ENCODE measurements at places on chromosomes 13 and 19.

- no peaks in the 10 kb centered on the region for H3K27me3 ChIP-seq
- no peak for DNase-seq
Observed at GRCh38 chr13:99757756-99758459, 213.7 kb downstream of the ZIC5 start.

GRCh38 chr19:5969476-5969875 lies 8.5 kb downstream of the RANBP3 start:
- H3K4me3 ChIP-seq, result no peak overlapping the region
- peaks cover 30% of the 10 kb centered on the region for H3K4me1 ChIP-seq
- DNase-seq, result no peak
- H3K36me3 ChIP-seq, result no peaks in the 10 kb centered on the region
- H3K27ac ChIP-seq, result peak overlapping the region; percentile 76
- no peaks in the 10 kb centered on the region for H3K27me3 ChIP-seq

DNA sequence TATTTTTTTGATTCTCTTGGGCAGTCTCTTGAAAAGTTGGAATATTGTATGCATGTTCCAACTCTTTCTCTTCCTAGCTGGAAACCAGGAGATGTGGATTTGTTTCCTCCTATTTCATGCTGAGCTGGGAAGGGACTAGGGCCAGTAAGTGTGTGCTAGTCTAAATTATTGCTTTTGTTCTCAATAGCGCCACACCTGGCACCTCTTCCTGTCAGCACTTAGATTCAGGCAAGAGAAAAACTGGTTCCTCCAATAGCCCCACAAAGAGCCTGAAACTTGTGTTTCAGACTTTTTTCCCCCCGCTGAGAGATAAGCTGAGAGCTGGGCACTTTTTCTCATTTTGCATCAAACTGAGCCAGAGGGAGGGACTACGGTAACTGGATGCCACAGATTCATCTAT lies 353.4 kb downstream of the OLFM4 start:
- H3K4me3 ChIP-seq, result no peak overlapping the region
- no peaks in the 10 kb centered on the region for H3K36me3 ChIP-seq
- no peaks in the 10 kb centered on the region for H3K27me3 ChIP-seq
- DNase-seq, result no peak
- no peaks in the 10 kb centered on the region for H3K4me1 ChIP-seq

- H3K27ac ChIP-seq, result no peak overlapping the region
- peaks cover 1% of the 10 kb centered on the region for H3K4me1 ChIP-seq
- no peaks in the 10 kb centered on the region for H3K27me3 ChIP-seq
- DNase-seq, result no peak
- no peak overlapping the region for H3K4me3 ChIP-seq
Observed at GRCh38 chr19:3514930-3515329, 8.8 kb downstream of the FZR1 start.

DNA sequence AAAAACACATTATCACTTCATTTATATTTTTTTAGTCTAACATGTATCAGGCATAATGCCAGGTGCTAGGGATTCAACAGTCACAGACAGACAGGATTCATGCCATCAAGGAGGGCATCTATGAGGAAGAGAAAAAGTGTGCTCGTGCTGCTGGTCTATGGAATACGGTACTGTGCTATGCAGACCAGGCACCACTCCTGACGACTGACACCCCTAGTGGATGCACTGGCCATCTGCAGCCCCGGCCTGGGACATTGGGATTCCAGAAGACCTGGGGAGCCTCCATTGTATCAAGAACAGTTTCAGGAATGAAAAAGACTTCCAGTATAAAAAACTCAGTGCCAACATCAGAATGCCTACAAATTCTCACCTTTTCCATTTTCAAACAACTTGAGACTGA lies 94.0 kb downstream of the KLF12 start:
- no peaks in the 10 kb centered on the region for H3K27me3 ChIP-seq
- DNase-seq, result peak; percentile 28
- H3K4me1 ChIP-seq, result peaks cover 14% of the 10 kb centered on the region
- no peak overlapping the region for H3K4me3 ChIP-seq
- H3K36me3 ChIP-seq, result peaks cover 1% of the 10 kb centered on the region

DNA sequence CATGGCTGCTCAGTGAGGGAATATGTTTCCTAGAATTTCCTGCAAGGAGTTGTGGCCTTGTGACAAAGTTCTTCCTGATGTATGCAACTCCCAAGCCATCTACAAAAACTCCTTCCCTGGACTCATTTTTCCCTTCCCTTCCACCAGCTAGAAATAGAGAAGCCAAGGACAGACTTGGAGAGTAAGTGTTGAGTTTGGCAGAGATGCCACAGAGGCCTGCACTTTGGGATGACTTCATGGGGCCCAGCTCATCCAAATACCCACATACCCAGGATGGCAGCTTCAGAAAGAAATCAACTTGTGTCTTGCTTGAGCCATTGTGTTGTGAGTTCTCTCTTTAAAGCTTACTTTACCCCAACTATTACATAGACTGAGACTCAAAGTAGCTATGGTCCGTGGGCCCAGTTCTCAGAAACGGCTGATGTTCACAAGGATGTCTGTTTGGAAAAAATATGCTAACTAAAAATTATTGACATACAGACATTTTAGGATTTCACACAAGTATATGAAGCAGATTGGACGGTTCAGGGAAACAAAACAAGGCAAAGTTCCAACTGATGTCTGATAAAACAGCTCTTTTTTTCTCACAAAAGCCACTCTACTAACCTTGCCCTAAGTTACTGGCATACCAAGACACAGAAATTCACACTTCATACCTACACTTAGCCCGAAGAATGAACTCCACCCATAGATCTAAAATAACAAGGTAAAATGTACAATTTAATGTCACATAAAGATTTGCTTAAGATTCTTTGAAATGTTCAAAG lies 107.9 kb downstream of the NALCN start:
- H3K27me3 ChIP-seq, result no peaks in the 10 kb centered on the region
- H3K27ac ChIP-seq, result no peak overlapping the region
- no peaks in the 10 kb centered on the region for H3K4me1 ChIP-seq
- H3K4me3 ChIP-seq, result no peak overlapping the region
- H3K36me3 ChIP-seq, result no peaks in the 10 kb centered on the region
- no peak for DNase-seq

DNA sequence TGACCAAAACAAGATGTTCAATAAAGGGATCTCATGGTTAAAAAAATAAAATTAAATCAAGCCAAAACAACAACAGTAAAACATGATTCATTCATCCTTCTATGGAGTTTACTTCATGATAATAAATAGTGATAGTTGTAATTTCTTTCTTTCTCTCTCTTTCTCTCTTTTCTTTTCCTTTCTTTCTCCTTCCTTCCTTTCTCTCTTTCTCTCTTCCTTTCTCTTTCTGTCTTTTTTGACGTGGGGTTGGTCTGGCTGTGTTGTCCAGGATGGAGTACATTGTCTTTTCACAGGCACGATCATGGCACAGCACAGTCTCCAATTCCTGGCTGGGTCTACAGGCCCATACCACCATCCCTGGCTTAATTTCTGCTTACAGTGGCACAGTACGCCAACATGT lies 29.1 kb upstream of the PCCA start:
- H3K27me3 ChIP-seq, result peaks cover 2% of the 10 kb centered on the region
- no peaks in the 10 kb centered on the region for H3K4me1 ChIP-seq
- no peak for DNase-seq
- no peak overlapping the region for H3K4me3 ChIP-seq
- peaks cover 2% of the 10 kb centered on the region for H3K36me3 ChIP-seq

GRCh38 chr19:37931881-37932655 lies 25.1 kb downstream of the SIPA1L3 start:
- no peaks in the 10 kb centered on the region for H3K27me3 ChIP-seq
- peak overlapping the region; percentile 66 for H3K4me3 ChIP-seq
- peak overlapping the region; percentile 95 for H3K27ac ChIP-seq
- peaks cover 6% of the 10 kb centered on the region for H3K36me3 ChIP-seq
- DNase-seq, result peak; percentile 62

DNA sequence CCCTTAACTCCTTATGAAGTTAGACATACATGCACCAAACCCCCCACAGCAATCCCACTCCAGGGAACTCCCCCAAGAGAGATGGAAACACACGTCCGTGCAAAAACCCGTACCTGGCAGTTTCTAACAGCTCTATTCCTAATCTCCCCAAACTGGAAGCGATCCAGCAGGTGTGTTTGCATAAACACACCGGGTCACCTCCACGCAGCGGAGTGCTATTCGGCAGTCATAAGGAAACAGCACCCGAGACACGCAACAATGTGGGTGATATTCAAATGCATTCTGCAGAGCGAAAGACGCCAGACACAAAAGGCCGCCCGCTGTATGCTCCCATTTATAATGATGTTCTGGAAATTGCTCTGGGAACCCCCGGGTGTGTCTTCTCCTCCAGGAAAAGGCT lies 6.8 kb upstream of the ZNRF4 start:
- H3K4me3 ChIP-seq, result no peak overlapping the region
- DNase-seq, result no peak
- peaks cover 25% of the 10 kb centered on the region for H3K27me3 ChIP-seq
- peaks cover 6% of the 10 kb centered on the region for H3K4me1 ChIP-seq
- no peaks in the 10 kb centered on the region for H3K36me3 ChIP-seq

DNA sequence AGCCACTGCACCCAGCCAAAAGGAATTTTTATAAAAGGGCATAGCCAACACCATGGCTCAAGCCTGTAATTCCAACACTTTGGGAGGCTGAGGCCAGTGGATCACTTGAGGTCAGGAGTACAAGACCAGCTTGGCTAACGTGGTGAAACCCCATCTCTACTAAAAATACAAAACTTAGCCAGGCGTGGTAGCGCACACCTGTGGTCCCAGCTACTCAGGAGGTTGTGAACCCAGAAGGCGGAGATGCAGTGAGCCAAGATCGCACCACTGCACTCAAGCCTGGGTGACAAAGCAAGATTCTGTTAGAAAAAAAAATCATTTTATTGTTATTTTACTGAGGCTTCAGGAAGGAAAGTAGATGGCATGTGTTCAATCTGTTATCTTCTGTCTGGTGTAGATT lies 31.3 kb upstream of the FOXO1 start:
- H3K27ac ChIP-seq, result no peak overlapping the region
- H3K4me1 ChIP-seq, result no peaks in the 10 kb centered on the region
- no peaks in the 10 kb centered on the region for H3K27me3 ChIP-seq
- H3K4me3 ChIP-seq, result no peak overlapping the region

DNA sequence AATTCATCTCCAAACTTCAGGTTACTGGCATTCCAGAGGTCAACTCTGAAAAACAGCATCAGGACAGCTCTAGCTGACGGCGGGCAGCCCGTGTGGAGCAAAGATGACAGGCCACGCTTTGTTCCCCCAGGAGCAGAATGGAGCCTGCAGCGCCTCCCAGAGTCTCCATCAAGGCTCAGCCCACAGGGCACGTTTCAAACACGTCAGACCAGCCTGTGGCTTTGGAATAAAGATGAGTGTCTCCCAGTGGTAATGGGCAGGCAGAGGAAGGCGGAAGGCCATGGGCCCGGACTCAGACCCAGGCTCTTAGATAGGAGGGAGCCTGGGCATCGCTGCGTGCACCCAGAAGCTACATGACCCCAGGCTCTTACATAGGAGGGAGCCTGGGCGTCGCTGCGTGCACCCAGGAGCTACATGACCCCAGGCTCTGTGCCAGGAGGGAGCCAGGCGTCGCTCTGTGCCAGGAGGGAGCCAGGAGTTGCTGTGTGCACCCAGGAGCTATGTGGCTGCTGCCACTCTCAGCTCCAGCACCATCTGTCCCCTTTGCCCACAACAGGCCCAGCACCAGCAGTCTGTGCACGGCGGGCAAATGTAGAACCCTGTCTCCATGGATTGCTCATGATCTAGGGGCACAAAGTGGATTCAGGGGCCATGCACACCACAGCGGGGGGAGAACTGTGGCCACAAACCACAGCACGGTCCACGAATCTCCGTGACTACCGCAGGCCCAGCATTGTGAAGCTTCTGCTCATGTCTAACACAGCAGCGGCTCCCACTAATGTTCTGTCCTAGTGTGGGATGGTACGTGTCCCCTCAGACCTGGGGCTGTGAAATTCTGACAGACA lies 47.8 kb upstream of the C13orf46 start:
- H3K36me3 ChIP-seq, result no peaks in the 10 kb centered on the region
- DNase-seq, result no peak
- peaks cover 3% of the 10 kb centered on the region for H3K4me1 ChIP-seq

DNA sequence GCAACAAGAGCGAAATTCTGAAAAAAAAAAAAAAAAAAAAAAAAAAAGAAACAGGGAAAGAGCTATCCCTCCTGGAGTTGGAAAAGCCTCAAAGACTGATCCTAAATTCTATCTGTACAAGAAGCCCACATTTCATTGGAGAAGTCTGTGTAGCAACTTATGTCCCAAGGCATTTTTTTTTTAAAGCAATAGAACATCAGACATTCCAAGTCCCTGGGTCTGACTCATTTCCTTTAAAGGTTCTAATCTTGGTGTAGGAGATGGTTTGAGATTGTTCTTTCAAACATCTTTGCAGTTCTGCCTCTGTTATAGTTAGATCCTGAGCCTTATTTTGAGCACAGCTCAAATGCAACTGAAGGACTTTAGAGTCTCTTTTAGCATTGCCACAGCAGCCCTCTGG lies 706.5 kb upstream of the MIR17HG start:
- H3K4me3 ChIP-seq, result no peak overlapping the region
- H3K4me1 ChIP-seq, result no peaks in the 10 kb centered on the region
- H3K27me3 ChIP-seq, result no peaks in the 10 kb centered on the region

DNA sequence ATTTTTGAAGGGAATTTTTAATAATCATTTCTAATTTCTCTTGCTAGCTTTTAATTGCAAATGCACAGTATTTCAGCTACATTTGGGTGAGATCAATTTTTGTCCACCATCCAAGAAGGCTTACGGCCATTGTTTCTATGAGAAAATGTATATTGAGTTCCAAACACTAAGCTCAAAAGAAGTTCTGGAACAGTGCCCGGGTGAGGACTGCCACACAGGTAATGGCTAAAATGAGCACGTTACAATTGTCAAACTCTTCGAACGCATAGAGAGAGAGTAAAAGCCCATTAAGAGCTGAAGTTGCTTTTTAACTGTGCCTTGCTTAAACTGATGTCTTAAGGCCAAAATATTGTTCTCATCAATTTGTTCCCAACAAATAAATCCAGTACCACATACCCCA lies 755.0 kb downstream of the DIAPH3 start:
- DNase-seq, result no peak
- peaks cover 10% of the 10 kb centered on the region for H3K4me1 ChIP-seq
- no peak overlapping the region for H3K4me3 ChIP-seq

- no peak for DNase-seq
- H3K4me3 ChIP-seq, result no peak overlapping the region
- H3K27ac ChIP-seq, result no peak overlapping the region
- no peaks in the 10 kb centered on the region for H3K27me3 ChIP-seq
Observed at GRCh38 chr13:23107665-23108064, 73.1 kb upstream of the SGCG start.

- no peak overlapping the region for H3K4me3 ChIP-seq
- no peaks in the 10 kb centered on the region for H3K4me1 ChIP-seq
- no peak for DNase-seq
Observed at GRCh38 chr13:49454388-49455006, 10.4 kb downstream of the SETDB2 start.

DNA sequence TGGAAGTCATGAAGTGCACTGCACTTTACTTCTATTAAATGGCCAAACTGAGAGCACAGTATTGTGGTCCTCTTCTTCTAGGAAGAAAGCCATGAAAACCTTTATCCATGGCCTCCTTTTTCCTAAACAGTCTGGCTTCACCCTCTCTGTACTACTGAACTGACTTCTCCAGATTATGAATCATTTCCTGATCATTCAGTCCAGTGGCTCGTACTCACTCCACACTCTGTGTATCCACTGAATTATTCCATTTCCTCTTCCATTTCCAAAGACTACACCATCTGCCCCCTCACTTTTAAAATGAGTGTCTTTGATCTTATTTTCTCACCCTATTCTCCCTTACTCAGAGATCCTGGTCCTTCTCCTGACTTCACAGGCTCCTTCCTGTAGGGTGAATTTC lies 29.7 kb upstream of the FREM2 start:
- no peak overlapping the region for H3K27ac ChIP-seq
- H3K36me3 ChIP-seq, result no peaks in the 10 kb centered on the region
- no peak for DNase-seq
- no peaks in the 10 kb centered on the region for H3K27me3 ChIP-seq
- H3K4me3 ChIP-seq, result no peak overlapping the region

Measured in progenitor cell of endocrine pancreas (in vitro differentiated cells).